ENCODE measurements at places on chromosomes 2 and 18.

DNA sequence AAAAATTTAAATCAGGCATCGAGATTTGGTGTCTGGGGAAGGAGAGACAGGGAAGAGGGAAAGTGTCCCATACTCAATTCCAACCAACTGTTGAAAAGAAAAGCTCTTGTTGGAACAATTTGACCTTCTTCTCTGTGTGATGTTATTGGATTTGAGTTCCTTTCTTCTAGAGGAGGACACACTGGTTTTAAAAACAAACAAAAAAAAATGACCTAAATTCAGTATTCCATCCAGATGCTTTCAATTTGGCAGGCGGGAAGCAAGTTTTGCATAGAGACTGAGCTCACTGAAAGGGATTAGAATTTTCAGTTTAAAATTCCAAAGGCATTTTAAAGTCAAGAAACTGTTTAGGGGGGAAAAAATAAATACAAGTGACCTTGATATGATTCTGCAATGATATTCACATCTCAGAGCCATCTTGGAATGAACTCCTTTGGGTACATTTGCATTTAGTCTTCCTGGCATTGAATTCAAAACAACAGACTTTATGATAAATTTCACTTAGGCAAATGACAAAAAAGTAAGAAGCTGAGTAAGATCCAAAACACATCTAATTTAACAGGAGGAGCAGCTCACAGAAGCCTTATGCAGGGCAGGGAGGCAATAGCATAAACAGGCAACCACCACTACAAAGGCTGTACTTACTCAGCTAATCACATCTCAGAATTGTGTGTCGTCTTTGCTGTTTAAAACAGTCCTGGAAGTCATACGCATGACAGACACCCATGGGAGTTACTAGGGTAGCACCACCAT is 126.8 kb downstream of the CDH20 start:
- no peak for DNase-seq

DNA sequence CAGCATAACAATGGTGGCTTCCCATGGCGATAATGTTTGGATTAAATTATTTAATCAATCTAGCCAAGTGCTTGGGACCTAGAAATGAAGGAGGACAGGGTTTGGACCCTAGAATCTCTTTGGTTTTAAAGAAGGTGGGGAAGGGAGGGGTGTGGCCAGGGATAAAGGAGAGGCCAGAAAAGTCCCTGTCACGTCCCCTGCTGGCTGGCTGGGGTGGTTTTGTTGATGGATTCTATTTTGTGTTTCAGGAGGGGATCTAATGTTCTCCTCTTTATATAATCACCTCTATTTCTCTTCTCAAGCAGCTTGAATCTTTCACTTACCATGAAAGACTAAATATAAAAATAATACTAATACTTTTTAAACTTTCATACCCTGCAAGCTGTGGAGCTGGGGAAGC is 52.6 kb upstream of the GALR1 start:
- no peak for DNase-seq

GRCh38 chr2:105674859-105675541 is 69.7 kb upstream of the NCK2 start:
- DNase-seq, result no peak

DNA sequence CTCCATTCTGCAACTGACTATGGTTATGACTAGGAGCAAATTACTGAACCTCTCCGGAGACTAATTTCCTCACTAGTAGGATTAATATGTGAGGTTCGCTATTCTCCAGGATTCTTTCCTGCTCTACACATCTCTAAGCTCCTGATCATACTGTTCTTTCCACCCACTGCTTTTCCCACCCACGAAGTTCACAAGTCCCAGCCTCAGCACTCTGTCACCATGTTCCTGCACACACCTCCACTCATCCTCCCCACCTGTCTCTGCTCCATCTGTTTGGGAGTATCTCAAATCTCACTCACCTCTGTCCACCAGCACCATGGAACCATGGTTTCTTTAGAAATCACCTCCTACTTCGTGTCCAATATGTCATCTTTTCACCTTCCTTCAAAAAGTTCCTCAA is 185.3 kb downstream of the LRATD1 start:
- no peak for DNase-seq

DNA sequence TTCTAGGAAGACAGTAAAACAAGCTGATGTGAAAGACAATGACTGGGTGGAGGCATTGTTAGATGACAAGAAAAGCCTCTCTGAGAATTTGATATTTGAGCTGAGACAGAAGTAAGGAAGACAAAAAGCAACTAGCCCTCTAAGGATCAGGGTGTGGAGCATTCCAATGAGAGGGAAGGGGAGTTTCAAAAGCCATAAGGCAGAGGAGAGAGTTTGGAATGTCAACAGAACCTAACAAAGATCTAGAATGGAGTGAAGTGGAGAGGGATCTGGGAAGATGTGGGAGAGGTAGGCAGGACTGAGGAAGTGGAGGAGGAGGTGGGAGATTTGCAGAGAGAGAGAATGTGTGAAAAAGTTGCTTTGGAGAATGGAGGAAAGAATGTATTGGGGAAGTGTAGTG is 17.3 kb upstream of the ASXL2 start:
- DNase-seq, result no peak

DNA sequence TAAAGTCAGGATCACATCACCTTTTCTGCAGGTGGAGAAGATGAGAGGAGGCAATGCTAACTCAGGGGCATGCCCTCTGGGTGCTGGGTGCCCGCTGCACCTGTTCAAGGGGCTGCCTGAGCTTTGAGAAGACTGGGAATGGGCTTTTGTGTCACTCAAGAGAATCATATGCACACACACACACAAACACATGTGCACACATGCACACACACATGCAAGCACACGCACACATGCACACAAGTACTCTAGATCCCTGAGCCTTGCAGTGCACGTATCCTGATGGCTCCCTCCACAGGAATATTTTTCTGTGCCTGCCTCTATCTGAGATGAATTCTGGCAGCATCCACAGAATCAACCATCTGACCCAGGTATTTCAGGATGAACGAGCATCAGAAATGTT is 110.0 kb upstream of the TEX51 start:
- no peak for DNase-seq

GRCh38 chr18:24052053-24052452 is 37.5 kb downstream of the TTC39C start:
- DNase-seq, result no peak

DNA sequence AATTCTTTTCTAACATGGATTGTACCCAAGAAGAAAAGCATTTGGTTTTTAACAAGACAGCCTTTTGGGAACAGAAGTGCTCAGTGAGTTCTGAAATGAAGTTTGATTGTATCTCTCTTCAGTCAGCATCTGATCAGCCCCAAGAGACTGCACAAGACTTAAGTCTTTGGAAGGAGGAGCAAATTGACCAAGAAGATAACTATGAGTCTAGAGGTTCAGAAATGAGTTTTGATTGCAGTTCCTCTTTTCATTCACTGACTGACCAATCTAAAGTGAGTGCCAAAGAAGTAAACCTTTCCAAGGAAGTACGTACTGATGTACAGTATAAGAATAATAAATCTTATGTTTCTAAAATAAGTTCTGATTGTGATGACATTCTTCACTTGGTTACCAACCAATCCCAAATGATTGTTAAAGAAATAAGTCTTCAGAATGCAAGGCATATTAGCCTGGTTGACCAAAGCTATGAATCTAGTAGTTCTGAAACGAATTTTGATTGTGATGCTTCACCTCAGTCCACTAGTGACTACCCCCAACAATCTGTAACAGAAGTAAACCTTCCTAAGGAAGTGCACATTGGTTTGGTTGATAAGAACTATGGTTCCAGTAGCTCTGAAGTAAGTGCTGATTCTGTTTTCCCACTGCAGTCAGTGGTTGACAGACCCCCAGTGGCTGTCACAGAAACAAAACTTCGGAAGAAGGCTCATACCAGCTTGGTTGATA is 31.2 kb downstream of the ZDBF2 start:
- DNase-seq, result no peak

- no peak for DNase-seq
Measured at GRCh38 chr2:16861111-16861510, 195.5 kb upstream of the CYRIA start.

Measured in AG10803 (cell line).